Activated CD4-positive, alpha-beta T cell treated with anti-CD3 and anti-CD28 coated beads for 4 hours (primary cell): ENCODE measurements at places on chromosomes 2 and 18.
A peak's percentile ranks its signal among the peaks of the same experiment; 100 is the strongest.

DNA sequence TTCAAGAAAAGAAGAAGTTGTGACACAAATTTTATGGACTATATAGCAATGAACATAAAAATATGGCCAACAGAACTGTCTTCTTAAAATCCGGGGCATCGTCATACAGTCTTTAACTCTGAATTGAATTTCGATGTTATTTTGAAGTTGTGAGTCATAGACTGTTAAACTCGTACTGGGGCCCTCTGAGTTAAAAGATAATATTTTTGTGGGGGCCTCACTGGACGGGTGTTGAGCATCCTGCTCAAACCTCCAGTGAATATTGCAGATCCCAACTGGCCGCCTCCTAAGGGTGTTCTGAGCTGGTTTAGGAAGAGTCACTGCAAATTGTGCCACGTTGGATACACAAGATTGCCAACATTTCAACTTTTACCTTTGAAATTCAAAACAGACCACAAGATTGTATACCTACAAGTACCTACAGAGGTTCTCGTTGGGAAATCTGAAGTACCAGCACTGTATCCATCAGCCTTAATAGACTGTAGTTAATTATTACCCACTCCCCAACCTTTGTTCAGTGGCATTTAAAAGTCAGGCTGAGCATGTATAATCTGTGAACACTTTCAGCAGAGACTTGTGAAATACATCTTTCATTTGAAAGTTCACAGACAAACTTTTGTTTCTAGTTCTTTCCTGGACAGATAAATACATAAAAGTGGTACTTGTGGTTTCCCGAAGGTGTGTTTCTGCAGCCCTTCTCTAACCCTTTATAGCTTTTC is 27.8 kb downstream of the KLHL23 start:
- no peak for DNase-seq

DNA sequence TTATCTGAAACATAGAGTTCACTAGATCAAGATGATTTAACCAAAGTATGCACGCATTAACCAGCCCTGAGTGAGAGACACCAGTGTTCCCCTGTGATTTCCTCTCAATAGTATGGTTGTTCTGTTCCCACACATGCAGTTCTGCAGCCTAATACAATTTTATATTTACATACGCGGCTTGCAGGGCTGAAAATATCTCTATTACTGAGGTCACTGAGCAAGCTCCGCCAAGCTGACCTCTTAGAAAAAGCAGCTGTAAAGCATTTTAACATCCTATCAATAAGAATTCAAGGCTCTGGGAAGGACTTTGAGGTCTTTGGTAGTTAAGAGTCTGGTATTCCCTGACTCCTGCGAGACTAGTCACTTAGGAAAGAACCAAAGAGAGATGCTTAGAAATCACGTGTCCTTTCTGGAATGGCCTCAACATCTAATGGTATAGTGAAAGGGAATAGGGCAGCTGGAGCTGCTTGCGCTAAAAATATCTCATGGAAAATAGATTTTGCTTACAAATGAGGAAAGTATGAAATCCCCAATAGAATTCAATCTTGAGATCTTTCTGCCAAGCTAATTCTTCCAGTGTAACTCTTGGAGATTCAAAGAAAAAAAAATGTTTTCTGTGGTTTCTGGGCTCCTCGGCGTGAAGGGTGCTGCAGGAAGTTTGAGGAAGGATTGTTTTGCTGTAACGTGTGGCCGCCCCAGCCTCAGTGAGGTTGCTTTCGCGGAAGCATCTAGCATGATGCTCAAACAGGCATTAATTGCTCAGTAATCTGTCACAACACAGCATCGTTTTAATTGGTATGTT is 59.2 kb downstream of the DOCK10 start:
- DNase-seq: peak; percentile 22

DNA sequence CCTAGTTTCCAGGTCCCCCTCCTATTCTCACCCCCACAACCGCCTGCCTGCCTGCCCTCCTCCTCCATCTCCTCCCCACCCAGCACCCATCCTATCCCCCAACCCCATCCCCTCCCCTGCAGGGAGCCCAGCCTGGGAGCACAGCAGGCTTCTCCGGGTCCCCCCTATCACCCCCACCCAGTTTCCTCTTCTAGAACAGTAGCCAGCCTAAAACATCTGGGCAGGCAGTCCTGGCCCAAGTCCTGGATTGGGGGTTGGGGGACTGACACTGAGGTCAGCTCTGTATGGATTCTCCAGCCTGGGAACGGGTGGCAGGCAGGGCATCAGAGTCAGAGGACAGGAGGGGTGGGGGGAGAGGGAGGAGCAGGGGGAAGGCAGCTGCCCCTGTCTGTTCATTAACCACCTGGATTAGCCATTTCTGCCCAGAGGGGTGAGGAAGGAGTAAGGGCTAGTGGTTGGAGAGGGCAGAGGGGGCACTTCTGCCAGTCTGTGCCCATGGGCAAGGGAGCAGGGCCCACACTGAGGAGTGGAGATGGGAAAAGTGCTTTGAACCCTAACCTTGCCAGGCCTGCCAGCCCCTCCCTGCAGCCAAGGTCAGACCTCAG is 60.0 kb downstream of the TNS1 start:
- no peak for DNase-seq

DNA sequence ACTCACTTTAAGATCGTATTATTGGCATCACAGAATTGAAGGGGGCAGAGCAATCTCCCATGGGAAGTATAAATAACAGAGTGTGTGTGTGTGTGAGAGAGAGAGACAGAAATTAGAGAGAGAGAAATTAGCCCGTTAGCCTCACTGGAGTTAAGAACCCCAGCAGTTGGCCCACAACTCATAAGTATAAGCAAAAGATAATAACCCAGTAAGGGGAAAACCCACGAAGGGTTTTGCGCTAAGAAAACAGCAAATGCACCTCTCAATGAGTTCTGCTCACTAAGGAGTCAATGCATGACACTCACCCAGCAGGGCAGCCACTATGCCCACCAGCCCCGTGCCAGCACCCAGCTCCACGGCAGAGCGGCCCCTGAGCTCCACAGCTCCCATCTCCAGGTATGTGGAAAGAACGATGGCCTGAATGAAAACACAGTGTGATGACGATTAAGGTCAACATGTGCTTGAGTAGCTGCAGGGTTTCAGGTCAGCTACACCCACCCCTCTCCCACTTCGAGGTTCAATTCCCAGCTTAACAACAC is 3.6 kb downstream of the METTL21A start:
- no peak for DNase-seq

- no peak for DNase-seq
These were observed 118.3 kb downstream of the FMNL2 start for GRCh38 chr2:152453129-152453911.

DNA sequence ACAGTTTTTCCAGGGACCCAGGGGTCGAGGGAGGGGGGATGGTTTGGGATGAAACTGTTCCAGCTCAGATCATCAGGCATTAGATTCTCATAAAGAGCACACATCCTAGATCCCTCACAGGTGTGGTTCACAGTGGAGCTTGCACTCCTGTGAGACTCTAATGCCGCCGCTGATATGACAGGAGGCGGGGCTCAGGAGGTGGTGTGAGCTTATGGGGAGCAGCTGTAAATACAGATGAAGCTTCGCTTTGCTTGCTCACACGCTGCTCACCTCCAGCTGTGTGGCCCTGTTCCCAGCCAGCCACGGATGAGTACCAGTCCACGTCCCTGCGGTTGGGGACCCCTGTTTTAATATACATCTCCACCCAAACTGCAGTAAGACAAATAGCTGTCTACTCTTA is 204.2 kb downstream of the AGAP1 start:
- DNase-seq: no peak

DNA sequence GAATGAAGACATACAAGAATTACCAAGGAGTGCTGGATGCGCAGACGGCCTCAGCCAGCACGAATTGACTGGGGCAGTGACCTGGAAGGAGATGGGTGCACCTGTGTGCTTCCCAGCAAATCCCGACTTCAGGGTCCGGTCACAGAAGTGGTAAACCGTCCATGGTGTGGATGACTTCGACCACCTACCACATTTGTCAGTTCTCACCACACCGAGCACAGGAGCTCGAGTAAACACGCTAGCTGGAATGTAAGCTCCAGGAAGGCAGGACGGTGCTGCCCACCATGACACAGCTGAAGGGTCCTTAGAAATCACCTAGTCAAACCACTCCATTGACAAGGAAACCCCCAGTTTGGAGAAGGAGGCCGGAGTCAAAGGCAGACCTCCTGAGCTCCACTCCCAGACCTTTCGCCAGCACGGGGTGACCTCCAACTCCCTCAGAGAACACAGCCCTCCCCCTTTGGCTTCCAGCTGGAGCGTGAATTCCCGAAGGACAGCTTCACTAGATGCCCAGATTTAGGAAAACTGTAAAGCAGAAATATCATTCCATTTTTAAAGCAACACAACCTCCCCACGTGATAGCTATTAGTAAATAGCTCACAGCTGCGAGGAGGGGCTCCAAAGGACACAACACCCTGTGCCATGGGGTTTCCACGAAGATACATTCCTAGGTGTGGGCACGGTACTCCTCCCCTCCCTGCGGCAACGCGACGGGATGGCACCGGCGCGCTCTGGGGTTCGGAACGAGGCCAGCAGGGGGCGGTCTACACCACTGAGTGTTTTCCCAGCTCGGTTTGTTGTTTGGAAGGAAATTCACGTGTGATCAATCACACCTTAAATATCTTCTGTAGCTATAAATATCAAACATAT is 34.1 kb upstream of the GNAL start:
- DNase-seq: no peak

GRCh38 chr2:2293527-2294089 is 37.5 kb downstream of the MYT1L start:
- DNase-seq: no peak

DNA sequence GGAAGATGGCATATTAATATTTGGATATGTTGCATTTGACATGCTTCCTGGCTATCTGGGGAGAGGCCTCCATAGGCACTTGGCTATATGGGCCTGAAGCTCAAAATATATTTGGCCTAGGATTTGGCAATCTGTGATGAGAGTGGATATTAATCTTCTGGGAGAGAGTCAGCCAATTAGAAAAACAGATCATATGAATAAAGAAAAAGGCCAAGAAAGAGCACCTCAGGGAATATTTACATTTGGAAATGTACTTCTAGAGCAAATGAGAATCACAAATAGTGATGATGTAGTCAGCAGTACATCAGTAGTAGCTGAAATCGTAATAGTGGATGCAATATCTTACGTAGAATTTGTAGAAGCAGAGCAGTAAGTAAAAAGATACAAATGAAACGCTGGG is 277.0 kb downstream of the CTNNA2 start:
- DNase-seq: no peak

DNA sequence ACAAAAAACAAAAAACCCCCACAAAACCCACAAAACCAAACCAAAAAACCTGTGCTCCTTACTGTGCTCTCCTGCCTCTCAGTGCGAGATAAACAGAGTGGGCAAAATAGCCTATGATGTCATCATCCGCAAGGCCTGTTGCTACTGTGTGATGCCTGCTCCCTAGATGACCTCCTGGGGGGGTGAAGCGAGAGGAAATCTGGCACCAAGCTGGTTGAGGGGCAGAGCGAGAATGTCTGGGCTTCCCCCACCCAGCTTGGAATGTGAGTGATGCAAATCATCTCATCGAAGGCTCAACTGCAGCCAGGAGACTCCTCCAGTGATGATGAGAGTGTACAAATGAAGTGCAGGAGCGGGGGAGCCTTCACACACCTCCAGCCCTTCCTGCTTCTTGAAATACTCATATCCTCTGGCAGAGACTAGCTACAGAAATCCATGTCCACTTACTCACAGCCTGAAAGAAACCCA is 57.7 kb upstream of the MAP4K3 start:
- DNase-seq: no peak

- DNase-seq: no peak
These were observed 47.8 kb downstream of the NHEJ1 start for GRCh38 chr2:219112651-219113338.

GRCh38 chr2:7011356-7012083 is 94.3 kb downstream of the RNF144A start:
- DNase-seq: no peak

- no peak for DNase-seq
These were observed 354.6 kb upstream of the SETBP1 start for GRCh38 chr18:44325903-44326635.

DNA sequence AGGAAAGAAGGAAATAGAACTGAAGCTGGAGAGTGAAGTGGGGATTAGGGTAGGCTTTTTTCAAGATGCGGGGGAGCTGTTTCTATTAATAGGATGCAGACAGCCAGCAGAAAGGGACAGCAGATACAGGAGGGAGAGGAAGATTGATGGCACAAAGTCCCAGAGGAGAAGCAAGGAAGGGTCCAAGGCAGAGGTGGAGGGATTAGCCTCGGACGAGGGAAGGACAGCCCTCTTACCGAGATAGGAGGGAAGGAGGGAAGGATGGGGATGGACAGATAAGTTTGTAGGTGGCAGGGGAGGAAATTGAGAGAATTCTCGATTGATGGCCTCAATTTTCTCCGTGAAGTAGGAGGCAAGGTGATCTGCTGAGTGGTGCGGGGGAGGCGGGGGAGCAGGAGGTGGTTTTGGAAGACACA is 317.4 kb downstream of the AGPS start:
- no peak for DNase-seq

- no peak for DNase-seq
These were observed 14.9 kb downstream of the IGFBP2 start for GRCh38 chr2:216648105-216648504.

DNA sequence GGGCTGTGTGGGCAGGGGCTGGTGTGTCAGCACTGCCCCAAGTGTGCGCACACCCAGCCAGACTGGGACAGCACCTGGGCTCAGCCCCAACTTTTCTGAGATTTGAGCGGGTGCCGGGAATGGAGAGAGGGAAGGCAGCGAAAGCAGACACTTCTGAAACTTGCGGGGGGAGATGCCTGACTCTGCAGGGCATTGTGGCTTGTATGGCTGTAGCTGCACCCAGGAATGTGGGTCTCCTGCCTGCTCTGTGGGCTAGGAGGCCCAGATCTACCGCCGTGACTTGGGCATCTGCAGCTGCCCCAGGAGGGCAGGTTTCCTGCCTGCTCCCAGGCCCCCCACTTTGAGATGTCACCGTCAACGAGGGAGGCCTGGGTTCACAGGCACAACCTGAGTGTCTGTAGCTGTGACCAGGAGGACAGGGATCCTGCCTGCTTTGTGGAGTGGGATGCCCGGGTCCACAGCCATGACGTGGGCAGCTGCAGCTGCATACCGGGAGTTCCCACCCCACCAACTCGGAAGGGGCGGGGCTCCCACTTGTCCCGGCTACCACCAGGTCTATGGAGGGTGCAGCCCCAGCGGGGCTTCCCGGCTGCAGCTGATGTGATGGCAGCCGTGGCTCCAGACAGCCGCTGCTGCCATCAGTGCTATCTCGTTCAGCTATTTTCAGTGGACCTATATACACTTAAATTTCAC is 95.3 kb downstream of the DOK6 start:
- no peak for DNase-seq

DNA sequence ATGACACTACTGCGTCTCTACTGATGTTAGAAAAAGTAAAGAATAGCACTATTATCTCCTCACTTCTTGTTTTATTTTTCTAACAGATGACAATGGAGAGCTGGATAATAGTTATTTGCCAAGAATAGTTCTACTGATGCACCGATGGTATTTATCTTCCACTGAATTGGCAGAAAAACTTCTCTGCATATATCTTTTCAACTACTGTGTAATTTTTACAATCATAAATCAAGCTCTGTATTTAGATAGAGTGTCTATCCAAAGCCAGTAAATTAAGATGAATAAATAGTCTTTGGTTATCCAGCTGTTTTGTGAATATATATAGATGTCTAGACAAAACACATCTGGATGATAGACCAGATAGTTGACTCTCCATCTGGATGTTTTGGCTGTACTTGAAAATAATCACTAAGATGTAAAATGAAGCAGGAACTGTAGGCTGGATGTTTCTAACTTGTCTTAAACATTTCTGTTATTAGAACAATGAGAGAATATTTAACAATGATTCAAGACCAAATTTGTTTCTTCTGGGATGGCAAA is 40.1 kb downstream of the RASGRP3 start:
- no peak for DNase-seq
